ENCODE measurements at places on chromosomes 11 and 22.

- DNase-seq, result no peak
Measured at GRCh38 chr11:8296872-8297271, 33.2 kb upstream of the LMO1 start.

DNA sequence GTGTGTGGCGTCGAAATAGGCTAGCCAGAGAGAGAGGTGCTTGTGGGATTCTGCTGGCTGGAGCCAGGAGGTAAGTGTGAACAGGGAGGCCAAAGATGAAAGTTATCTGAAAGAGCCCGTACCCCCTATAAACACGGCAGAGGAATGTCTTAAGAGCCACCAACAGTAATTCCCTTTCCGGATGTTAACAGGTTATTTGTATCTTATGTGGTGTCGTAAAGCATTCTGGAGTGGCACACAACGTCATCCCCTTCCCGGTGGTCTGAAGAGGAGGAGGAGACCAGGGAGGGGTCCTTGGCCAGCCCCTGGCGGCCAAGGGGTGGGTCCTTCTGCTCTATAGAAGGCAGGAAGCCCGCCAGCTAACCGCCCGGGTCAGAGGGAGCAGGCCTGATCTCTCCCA lies 39.5 kb downstream of the MACROD1 start:
- no peak for DNase-seq

DNA sequence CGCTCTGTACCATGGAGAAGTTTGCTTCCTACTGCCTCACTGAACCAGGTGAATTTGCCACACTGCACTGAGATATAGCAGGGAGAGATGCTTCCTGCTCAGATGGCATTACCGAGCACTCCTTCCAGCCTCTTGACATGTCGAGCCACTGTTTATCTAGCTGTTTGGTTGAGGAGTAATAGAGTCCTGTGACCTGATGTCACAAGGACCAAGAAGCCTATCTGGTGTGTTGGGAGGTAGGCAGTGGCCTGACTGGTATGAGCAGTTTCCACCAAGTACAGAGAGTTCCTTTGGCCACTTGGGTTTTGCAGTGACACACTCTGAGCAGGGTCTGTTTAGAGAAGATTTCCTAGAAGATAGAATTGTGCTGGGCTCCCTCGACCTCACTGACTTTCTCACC lies 5.2 kb downstream of the ACAD8 start:
- DNase-seq, result no peak

DNA sequence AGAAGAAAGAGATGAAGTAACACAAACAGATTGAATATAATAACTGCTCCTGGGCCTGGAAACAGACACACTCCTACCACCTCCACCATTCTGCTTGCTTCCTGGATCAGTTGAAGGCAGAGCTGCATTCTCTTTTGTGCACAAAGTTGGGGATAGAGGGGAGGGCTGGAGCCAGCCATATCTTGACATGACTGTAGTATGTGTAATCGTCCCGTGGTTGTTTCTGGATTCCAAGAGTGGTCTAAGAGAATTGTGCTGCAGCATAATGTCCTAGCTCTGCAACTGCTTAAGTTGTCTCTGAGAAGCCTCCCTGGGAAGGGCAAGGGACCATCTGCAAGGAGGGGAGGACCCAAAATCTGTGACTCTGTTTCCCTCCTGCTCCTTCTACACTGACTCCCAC lies 3.2 kb downstream of the CRY2 start:
- no peak for DNase-seq

- DNase-seq, result no peak
Measured at GRCh38 chr11:126058105-126058874, 4.4 kb downstream of the CDON start.

GRCh38 chr11:73243093-73243485 lies 25.0 kb downstream of the P2RY2 start:
- no peak for DNase-seq

DNA sequence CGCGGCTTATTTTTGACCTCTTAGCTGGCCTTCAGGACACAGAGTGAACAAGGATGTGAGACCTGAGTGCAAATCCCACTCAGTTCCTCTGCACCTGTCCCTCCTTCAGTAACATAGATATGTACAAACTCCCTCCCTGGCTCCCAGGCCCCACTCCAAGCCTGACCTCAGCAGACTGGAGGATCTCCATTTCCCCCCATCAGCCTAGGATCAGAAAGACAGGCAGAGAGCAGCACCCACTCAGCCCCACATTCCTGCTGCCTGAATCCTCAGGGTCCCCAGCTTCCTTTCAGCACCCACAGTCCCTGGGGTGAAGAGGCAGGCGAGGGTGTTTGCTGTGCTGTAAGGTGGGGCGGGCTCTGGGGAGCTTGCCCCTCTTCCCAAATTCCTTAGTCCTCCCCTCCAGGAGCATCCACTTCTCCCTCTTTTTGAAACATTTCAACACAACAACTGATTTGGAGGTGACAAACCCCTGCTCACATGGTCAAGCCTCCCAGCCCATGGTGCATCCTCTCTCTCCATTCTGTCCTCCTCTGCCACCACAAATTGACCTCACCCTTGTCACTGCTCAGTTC lies 151.1 kb downstream of the FEZ1 start:
- no peak for DNase-seq

GRCh38 chr22:29750559-29751538 lies 16.0 kb downstream of the ZMAT5 start:
- DNase-seq, result no peak

DNA sequence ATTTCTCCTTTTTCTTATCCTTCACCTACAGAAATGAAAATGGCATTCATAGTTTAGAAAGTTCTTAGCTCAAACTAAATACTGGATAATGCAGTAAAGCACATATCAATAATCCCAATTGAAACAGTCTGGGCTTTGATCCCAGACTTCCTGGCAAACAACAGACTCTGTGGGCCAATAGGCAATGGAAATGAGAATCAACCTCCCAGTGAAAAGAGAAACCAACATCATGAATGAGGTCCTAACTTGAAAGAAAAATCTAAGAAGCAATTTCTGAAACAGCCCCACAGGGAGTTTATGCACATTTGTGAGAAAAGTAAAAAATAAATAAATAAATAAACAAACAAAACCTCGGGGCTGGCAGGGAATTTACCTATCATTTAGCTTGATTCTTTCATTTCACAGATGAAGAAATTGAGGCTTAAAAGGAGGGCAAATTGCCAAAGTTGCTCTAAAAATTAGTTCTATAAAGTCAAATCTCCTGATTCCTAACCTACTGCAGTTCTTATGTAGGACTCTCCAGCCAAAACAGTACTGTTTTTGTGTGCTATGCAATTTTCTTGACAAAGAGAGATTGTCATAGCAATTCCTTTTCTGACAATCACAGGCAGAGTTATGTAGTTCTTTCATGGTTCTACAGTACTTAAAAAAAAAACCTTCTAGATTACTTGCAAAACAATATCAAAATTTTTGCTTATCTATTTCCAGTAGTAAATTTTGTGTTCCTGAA lies 265.8 kb downstream of the GRM5 start:
- DNase-seq, result no peak

DNA sequence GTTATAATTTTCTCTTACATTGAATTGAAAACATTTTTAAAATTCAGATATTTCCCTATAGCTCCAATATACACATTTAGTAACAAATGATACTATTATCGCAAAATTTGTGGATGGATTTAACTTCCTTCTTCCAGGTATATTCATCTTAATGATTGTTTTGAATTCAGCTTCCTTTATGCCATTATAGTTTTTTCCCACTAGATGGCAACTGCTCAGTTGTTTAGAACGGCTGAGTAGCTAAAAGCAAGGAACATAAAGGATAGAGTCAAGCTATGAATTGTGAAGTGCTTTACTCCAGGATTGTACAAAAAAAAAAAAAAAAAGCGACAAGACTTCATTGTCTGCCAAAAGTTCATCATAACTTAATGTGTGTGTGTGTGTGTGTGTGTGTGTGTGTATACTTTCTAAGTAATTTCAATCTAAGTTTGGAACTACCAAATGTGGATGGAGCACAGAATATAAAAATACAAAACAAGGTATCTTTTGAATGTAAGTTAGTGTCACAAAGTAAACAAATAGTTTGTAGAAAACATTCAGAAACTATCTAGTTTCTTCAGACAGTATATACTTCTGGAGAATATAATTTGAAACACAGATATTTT lies 846.4 kb downstream of the DLG2 start:
- no peak for DNase-seq

DNA sequence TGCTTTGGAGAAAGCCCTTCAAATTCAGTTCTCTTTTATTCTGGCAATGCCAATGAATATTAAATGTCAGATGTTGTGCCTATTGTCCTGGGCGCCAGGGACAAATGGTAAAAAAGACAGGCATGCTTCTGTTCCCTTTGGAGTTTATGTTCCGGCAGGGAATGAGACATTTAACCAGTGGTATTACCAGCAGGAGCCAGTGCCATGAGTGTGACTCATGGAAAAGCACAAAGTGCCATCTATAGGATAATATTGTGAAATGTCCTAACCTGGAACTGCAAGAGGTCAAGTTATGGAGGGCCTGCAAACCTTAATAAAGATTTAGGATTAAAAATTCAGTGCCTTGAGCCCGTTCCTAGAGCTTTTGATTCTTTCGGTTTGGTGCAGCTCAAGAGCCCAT lies 39.5 kb downstream of the REXO2 start:
- DNase-seq, result no peak

DNA sequence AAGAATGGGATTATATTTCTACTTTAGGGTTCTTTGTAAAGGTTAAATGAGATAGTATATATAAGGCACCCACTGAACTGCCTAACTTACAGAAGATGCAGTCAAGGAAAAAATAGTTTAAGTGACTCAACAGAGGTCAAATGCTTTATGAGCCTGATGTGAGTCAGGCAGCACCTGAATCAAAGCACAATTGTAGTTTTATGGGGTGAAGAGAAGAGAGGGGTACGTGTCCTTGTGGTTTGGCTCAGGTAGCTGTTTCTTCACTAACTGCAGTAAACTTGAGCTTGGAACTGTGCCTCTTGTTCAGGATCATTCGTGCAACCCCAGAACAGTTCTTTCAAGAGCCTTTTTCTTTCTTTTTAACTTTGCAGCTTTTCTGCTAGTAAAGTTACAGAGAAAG lies 125.2 kb upstream of the SPON1 start:
- no peak for DNase-seq

- no peak for DNase-seq
Measured at GRCh38 chr11:15186146-15186545, 71.4 kb downstream of the INSC start.

- no peak for DNase-seq
Measured at GRCh38 chr22:27292542-27293299, 508.8 kb downstream of the MN1 start.

- no peak for DNase-seq
Measured at GRCh38 chr22:25655371-25655935, 86.5 kb upstream of the MYO18B start.

DNA sequence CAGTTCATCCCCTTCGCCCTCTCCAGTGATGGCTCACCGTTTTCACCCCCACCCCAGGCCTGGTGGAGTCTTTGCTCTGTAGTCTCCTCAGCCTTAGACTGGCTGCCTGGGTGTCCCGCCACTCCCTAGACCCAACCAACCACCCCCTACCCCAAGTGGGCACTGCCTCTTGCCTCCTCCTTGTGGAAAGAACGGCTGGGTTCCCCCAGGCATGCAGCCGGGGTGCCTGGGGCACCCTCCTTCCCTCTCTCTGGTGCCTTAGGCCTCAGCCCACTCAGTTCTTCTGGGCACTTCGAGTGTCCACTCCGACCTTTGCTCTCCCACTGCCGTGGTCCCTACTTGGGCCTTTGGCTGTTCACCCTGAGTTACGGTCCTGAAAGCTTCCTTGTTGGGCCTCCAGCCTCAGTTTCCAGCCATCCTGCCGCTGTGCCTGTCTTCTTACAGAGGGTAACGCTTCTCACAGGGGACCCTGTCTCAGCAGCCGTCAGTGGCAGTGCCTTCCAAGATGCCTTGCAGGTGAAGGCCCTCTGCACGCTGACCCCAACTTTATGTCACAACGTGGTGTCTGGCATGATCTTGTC lies 3.1 kb downstream of the GRIK4 start:
- DNase-seq, result no peak

DNA sequence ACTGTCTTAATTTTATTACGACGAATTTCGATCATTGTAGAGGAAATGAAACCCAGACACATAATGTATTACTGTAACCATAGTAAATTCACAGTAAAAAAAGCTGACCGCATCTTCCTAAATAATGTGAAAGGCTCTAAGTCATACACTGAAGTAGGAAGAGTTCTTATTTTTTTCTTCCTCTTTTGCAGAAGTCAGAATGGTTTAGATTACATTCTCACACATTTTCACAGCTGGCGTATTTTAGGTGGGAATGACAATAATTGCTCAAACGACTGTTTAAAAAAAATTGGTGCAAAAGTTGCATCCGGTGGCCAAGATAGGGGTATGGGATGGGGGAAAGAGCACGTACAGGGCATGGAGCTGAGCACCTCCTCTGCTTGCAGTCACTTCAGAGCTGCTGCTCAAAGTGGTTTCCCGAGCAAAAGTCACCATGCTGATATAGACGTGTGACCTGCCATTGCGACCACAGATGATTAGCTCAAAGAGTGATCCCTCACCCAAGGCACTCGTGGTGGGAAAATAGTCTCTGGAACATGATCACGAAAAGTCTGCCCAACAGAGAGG lies 35.3 kb downstream of the MMP13 start:
- DNase-seq, result no peak

DNA sequence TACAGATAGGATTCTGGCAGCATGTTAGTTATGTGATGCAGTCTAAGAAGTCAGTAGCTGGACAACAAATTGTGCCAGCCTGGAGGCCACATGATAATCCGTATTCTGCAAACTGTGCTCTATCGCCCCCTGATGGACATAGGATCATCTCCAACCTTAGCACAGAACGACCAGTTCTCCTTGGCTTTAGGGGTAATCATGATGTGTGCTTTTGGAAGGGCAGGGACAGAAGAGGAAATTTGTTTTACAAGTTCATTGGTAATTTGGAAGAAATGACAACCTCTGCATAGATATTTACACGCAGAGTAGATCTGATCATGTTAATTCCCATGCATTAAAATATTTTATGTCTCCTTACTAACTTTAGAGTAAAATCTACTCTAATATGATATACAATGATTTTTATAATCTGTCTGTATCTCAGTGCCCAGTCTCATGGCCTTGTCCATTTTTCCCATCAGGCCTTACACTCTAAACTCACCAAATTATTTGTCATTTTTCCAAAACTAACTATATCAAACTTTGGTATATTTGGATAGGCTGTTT lies 12.1 kb downstream of the OR10D3 start:
- no peak for DNase-seq

DNA sequence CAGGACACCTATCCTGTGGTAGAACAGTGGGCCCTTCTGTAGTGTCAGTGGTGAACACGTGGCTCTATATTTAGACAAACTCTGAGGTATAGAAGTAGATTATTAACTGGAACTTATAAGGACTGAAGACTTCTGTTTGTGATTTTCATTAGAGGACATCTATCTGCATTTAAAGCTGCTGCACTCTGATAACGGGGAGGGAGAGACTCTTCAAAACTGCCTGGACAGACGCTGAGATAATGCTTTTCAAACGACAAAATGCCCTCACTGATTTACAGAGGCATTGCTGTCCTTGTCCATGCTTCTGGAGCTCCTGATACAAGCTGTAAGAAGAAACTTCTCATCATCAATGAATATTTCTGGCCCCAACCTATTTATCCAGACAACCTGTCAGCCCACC lies 425.2 kb downstream of the OPCML start:
- no peak for DNase-seq

GRCh38 chr11:101474666-101475065 lies 109.1 kb downstream of the TRPC6 start:
- DNase-seq, result no peak
